ENCODE measurements at places on chromosomes 2 and 18.

GRCh38 chr2:10498525-10499274 is 50.6 kb upstream of the ODC1 start:
- DNase-seq, result no peak

- DNase-seq, result no peak
Observed at GRCh38 chr2:8710951-8711350, 29.1 kb downstream of the ID2 start.

- DNase-seq, result no peak
Observed at GRCh38 chr18:58536534-58537271, 92.2 kb downstream of the ALPK2 start.

- no peak for DNase-seq
Observed at GRCh38 chr2:178247250-178247649, 52.9 kb downstream of the OSBPL6 start.

DNA sequence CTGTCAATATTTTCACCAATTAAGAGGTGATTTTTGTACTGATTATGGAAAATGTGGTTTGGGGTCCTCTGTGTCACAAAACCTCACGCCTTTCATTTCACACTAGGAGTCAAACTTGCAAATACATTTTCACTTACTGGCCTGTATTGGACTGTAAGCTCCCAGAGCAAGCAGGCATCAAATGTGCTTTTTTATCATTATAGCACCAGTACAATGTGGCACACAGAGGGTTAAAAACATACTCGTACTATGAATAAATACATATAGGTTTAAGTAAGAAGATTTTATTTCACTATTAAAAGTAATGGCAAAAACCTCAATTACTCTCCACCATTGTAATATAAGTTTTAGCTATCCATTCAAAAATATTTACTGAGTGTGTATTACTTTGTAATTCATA is 56.7 kb downstream of the ABCB11 start:
- DNase-seq, result no peak

GRCh38 chr2:16978301-16978700 is 312.7 kb upstream of the CYRIA start:
- DNase-seq, result no peak

DNA sequence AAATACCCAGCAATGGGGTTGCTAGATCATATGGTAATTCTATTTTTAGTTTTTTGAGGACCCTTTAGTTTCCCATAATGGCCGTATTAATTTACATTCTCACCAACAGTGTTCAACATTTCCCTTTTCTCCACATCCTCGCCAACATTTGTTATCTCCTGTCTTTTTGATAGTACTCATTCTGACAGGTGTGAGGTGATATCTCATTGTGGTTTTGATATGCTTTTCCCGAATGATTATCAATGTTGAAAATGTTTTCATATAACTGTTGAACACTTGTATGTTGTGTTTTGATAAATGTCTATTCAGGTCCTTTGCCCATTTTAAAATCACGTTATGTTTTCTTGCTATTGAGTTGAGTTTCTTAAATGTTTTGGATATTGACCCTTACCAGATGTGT is 5.8 kb upstream of the RIF1 start:
- DNase-seq, result no peak
